ENCODE measurements at places on chromosomes 5 and 9.

DNA sequence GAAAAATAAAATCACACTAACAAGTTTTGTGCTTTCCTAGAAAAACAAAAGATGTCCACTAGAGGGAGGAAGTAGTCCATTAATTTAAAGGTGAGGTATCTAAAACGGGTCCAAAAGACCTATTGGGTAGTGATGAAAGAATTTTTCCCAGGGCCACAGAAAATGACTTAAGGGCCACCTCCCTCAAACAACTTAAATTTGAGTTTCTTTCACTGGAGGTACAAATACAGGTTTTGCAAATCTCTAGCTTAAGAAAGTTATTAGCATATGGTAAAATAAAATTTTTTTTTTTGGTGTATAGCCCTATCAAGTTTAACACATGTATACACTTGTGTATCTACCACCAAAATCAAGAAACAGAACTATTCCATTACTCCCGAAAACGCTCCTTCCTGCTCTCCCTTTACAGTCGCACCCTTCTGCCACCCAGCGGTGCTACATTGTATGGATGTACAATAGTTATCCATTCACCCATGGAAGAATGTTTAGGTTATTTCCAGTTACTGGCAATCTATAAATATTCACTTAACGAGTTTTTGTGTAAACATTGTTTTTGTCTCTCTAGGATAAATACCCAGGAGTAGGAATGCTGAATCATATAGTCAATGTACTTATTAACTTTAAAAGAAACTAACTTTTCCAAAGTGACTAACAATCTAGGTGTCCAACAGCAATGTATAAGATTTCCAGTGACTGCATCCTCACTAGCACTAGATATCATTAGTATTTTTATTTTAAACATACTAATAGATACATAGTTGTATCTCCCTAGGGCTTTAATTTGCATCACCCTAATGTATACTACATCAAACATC is 21.9 kb downstream of the DEPDC1B start:
- no peak for DNase-seq

- no peak for DNase-seq
Observed at GRCh38 chr5:142296914-142297417, 27.9 kb downstream of the SPRY4 start.

GRCh38 chr5:159910207-159910842 is 6.0 kb upstream of the ADRA1B start:
- DNase-seq = no peak

- DNase-seq = no peak
Observed at GRCh38 chr5:135430135-135430437, 17.1 kb downstream of the DCANP1 start.

- no peak for DNase-seq
Observed at GRCh38 chr5:73454379-73455036, 5.9 kb upstream of the FOXD1 start.

- DNase-seq = no peak
Observed at GRCh38 chr9:23447166-23447565, 378.9 kb downstream of the ELAVL2 start.

DNA sequence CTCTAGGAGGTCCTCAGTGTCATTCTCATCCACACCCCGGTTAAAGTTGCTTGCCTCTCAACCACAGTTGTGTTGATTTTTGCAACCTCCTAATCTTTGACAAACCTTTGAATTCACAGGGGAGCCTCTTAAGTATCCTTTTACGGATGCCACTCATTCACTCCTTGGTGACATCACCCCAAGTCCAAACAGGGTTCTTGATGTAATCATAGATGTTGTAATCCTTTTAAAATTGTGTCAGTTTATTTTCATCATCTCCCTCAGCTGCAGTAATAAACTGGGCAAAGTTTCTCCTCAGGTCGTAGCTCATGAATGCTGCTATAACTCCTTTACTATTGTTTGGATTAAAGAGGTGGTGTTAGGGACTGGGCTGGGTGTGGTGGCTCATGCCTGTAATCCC is 637.2 kb upstream of the NUDT12 start:
- no peak for DNase-seq

DNA sequence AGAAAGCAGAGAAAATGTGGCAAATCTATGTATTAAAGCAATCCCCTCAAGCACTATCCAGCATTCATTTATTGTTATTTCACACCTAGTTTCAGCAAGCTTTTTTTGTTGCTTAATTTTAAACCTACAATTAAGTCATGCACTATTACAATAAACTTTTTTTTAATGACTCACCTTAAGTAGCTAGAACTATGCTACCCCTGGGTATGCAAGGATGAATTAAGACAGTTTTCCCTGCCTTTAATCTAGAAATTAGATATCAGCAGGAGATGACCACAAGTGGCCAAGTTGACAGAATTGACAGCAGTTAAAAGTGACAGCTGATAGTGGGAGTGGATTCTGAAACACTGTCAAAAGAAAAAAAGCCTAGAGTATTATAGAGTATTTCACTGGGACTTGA is 20.0 kb downstream of the ITGA1 start:
- no peak for DNase-seq

DNA sequence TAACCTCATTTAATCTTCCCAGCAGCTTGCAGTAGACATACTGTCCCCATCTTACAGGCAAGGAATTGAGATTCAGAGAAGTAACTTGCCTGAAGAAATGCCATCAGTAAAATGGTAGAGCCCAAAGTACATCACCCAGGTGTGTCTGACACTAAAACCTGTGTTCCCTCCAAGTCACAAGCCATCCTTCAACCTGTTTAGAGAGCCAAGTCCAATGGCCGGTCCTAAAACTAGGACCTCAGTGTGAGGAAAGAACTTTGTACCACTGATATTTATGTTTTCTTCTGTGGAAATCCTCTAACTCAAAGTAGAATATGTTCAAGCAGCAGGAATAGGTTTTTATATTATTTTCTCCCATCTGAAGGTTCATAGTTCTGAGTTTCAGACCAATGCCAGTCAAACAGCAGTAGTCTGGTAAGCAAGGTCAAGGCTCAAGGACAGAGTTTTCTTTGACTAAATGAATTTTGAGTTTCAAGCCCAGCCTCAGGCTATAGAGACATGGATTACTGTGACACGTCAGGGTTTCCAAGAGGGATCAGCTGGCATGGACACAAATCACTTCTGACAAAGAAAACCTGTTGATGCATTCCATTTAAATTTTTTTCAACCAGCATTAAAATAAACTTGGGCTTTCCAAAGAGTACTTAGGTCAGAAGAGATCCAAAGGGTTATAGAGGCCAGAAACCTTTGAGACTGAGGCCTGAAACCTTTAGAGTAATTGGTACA is 80.9 kb upstream of the PLPP6 start:
- no peak for DNase-seq

DNA sequence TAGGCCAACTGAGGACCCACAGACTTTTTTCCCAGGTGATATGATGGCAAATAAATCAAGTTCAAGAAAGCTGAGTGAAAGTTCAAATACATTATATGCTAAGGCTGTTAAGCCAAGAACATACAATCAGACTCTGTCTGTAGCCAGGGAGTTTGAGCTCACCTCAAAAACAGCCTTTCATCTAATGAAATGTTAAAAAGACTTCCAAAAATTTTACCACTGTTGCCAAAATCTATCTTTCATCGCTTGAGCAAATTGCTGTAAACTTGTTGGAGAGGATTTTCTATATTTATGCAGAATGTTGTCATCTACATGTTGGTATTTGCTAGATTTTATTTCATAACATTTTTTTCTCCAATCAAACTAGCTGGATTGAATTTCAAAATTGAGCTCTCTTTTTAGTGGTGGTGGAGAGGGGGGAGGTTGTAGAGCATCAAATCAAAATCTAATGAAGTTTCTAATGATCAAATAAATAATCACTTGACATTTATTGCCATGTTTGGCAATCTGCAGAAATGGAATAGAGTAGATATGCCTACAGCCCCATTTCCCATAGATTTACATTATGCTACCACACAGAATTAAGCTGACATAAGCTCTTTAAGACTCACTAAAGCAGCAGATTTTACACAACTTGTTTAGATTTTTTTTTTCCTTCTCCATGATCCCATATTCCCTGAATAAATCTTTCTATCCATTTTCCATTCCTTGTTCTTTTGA is 828.9 kb upstream of the ZNF608 start:
- DNase-seq = no peak

DNA sequence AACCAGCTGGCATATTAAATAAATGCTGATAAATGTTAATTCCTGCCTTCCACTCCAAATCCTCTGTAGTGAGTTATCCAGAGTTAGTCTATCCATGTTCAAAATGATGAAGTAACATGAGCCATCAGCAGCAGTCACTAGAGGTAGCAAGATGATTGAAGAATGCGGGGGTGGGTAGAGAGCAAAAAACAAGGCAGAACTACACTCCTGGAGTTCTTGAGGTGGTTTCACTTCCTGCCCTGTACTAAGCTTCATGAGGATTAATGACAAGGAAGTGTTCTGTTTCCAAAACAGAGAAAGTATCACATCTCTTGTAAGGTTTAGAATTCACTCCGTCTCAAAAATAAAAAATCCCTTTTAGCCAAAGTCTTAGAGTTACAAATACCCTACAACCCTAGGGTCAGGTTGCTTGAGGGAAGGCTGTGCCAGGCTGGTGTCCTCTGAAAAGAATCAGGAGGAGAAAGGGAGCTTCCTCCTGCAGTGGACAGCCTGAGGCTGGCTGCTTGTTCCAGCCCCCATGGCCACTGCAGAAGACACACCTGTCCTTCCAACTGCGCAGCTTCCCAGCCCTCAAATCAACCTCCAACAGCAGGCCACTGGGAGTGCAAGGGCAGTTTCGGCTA is 180.2 kb downstream of the DENND1A start:
- no peak for DNase-seq

DNA sequence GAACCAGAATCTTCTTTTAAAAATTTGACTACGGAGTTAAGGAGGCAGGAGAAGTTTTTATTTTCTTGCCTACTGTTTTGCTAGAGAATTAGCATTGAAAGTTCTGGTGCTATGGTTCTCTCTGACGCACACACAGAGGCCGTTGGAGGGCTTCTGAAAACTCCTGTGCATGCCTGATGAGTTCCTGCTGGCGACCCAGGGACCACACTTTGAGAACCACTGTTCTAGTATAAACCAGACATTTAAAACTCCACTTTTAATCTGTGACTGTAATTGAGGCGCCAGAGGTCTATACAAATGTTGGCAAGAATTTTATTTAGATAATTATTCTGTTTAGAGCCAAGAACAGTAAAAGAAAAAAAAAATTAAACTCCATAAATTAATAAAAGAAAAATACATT is 99.5 kb upstream of the OTULINL start:
- no peak for DNase-seq

GRCh38 chr9:97711223-97711626 is 14.1 kb upstream of the XPA start:
- DNase-seq = no peak

DNA sequence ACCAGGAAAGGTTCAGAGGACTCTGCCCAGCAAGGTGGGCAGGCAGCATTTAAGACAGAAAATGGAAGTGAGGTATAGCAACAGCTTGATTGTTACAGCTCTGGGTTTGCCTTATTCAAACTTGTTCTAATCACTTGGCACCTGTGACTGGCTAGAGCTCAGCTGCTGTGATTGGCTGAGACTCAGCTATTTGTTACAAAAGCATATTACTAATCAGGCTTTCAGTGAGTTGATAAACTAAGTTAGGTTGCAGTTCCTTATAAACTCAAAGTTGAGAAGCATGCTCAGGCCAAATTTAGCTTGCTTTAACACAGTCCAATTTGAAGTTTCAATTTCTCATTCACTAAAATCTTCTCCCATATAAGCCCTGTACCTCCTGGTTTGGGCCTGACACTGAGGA is 56.3 kb downstream of the GDA start:
- DNase-seq = no peak

DNA sequence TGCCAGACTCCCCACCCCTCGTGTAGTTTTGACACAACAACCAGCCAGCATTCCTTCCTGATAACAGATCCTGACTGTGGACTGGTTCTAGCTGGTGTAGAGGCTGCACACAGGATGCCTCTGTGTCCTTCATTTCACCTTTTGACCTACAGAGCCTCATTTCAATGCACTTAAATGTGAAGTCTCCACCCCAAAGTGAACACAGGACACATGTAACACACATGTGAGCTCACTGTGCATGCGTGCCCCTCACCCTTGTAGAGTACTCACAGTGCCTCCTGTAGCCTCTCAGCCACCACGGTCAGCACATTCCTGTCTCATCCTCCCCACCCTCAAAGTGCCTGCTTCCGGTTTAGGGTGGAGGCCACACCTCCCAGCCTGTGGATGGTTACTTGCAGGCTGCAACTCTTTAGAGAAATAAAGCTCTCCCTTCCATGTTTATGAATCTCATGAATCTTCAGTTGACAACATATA is 11.6 kb upstream of the NKD2 start:
- DNase-seq = no peak

- no peak for DNase-seq
Observed at GRCh38 chr5:101393795-101394450, 490.8 kb upstream of the ST8SIA4 start.

DNA sequence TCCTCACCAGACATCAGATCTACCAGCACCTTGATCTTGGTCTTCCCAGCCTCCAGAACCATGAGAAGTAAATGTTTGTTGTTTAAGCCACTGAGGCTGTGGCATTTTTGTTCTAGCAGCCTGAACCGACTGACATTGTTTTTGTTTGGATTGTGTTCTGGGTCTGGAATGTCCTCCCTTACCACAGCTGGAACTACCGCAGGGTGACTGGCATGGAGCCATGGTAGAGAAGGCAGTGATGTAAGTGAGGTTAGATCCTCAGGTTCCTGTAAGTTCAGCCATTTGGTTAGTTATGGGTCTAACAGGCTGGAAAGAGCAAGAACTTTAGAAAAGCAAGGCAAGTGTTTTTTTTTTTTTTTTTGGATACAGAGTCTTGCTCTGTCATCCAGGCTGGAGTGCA is 209.3 kb downstream of the DAB2IP start:
- DNase-seq = no peak

GRCh38 chr5:32559411-32559810 is 25.9 kb upstream of the SUB1 start:
- DNase-seq = no peak

DNA sequence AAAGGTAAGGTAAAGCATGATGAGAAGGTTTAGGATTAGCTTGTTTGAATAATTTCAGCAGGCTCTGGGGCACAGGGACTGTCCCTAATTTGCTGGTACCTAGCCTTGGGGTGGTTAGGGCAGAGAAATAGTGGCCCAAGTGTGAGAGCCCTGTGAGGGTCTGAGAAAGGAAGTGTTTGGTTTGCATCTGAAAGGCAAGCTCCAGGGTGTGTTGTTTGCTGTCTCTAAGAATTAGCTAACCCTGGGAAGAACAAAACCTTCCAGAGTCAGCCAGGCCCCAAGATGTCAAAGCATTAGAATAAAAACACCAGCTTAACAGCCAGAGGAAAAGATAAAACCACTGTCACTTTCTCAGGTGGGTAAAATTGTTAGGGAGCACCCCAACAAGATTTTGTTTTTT is 31.0 kb downstream of the TMEM252 start:
- DNase-seq = no peak

DNA sequence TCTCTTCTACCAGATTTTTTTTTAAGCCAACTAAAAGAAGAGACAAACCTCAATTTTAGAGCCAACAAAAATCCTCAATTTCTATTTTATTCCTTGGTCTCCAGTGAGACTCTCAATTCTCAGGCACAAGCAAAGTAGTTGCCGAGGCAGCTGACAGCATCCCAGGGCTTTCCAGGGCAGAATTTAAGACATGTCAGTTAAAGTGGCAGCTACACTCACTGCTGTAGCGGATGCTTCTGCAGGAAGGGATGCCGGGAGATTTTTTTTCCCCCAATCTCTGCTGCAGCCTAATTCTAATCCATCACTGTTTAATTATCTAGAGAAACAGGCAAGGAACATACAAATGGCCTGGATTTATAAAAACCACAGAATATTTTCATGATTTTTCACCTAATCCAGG is 57.0 kb downstream of the TTC39B start:
- no peak for DNase-seq

GRCh38 chr5:132496631-132497487 is 6.3 kb upstream of the IRF1 start:
- no peak for DNase-seq
